ENCODE measurements at places on chromosomes 5 and 9.
A peak's percentile ranks its signal among the peaks of the same experiment; 100 is the strongest.

DNA sequence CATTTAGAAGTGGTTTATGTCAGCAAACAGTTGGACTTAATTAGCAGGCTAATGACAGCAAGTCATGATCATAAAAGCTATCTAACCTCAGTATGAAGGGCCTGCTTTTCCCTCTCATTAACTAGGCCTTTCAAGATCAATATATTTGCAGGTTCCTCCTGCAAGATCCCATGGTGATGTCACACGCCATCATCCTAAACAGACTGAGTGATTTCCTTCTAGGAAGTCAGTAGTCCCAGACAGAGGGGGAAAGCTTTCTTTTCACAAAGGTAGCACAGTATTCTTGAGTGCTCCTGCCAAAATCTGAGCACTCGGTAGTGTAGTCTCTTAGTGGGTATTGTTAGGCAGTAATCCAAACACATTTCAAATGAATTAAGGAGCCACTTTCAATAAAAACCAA, 52.5 kb downstream of the UIMC1 start:
- DNase-seq = no peak

DNA sequence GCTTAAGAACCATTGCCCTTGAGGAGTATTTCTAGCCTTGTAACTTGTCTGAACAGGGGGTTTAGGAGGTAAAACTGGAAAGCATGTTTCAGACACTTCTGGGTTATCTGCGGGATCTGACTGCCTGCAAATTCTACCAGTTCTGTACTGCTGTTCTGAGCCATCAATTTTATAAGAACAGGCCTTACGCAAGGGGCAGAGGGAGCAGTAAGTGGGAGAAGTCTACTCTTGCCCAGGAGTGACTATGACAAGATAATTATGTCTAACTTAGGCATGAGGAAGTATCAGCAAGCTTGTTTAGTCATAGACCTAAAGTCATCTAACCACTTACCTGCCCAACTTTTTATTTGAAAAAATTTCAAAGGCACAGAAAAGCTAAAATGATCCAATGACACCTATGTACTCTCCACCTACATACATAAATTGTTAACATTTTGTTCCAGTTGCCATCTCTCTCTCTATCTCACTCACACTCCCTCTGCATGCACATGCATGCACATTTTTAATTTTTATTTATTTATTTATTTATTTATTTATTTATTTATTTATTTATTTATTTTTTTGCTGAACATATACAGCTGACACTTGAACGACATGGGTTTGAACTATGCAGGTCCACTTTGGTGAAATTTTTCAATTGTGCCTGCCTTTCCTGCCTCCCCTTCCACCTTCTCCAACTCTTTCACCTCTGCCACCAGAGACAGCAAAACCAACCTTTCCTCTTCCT, 18.4 kb upstream of the DEPDC1B start:
- DNase-seq = no peak

- no peak for DNase-seq
Observed at GRCh38 chr5:137833463-137833862, 34.2 kb upstream of the MYOT start.

DNA sequence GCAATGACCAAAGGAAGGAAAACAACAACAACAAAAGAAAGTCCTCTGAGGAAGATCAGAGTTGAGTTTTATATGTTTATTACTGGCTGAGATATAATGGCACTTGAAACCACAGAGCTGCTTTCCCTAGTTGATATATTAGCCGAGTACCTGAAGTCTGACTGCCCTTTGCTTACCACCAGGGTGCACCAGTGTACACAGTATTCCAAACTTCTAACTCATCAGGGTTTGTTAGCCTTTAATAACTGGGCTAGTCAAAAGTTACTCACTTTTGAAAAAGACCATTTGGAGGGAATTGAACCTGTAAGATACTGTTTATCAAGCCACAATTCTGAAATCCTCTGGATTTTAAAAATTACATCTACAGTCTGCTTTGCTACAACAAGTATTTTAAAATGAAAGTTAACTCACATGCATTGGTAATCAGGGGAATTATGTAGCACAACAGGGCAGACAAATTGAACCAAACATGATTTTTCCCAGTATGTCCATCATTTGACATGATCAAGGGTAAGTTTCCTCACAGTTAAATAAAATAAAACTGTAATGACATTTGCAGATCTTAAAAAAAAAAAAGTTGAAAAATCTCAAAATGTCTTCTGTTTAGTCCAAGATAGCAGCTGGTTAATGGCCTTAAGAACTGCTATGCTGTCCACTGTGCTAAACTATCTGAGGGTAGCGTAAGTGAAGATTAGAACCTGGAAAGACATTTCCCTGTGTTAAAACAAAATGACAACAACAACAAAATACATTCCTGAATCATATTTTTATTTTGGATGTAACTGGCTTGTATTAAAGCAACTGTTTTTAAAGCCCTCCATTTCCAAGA, 57.3 kb upstream of the C6 start:
- DNase-seq = no peak

- no peak for DNase-seq
Observed at GRCh38 chr5:37971483-37972024, 131.7 kb upstream of the GDNF start.

DNA sequence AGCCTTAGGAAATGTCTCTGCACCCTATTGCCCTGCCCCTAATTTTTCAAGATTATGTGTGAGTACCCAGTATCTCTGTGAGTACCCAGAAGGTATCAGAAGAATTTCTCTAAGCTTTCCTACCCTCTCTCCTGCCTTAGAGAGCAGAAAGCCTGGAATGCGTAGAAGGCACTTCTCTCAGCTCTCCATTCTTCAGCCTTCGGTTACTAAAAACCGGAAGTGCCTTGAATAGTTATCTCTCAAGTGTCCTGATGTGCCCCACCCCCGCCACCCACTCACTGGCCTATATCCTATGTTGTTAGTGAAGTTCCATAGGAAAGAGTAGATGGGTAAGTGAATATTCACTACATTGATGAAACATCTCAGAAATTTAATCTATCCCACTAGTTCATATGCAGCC, 210.7 kb upstream of the CDH10 start:
- no peak for DNase-seq

DNA sequence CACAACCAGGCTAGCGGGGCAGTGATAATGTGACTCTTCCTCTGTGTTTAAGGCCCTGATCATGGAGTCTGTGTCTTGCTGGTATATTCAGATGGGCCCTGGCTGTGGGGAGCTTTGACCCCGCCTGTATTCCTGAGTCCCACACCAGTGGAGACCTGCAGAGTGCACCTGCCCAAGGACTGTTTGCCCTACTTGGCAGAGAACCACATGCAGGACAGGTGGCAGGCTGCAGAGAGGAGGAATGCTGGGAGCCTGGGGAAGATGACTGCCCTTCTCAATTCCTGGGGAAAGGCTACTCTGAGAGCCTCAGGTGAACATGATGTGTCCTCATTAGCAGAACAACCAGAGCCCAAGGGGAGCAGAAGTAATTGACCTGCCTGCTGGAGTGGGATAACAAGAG, 36.2 kb downstream of the IARS1 start:
- no peak for DNase-seq

GRCh38 chr5:2005101-2006041, 122.6 kb upstream of the IRX4 start:
- DNase-seq = no peak

GRCh38 chr5:57828221-57828620, 345.6 kb upstream of the ACTBL2 start:
- DNase-seq = no peak

GRCh38 chr5:177496070-177496726, 1.2 kb downstream of the PDLIM7 start:
- DNase-seq = no peak

DNA sequence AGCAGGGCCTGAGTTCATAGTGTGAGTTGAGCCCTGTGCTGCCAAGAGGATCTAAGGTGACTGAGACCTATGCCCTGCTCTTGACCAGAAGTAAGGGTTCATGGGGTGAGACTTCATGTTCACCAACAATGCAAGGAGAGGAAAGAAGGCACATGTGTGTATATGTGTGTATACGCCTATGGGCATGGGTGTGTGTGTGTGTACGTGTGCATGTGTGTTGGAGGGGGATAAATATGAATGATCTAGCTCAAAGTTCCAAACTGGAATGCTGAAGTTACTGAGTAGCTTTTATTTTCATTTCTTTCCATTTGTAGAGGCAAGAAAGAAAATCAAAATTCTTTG, 25.6 kb upstream of the HAND1 start:
- no peak for DNase-seq

DNA sequence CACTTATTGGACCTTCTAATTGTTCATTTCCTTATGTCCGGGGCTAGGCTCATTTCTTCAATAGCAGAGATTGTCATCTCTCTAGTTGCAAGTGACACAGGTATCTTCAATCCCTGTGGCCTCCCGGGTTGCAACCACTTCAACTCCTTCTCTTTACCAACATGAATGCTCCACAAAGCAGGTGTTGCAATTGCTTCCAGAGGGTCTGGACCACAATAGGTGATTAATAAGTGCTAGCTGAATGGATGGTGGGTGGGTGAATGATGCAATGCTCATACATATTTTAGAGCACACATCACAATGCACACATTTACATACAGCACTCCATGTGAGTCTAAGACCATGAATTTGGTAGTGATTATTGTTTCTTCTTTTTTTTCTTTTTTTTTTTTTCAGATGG, 2.6 kb downstream of the CEMIP2 start:
- no peak for DNase-seq

- no peak for DNase-seq
Observed at GRCh38 chr5:180850434-180851078, 10.5 kb downstream of the ZFP62 start.

GRCh38 chr9:1837453-1838084, 177.6 kb upstream of the SMARCA2 start:
- no peak for DNase-seq

GRCh38 chr5:96579711-96580110, 82.5 kb upstream of the CAST start:
- no peak for DNase-seq

- no peak for DNase-seq
Observed at GRCh38 chr5:103962023-103962422, 399.4 kb upstream of the NUDT12 start.

DNA sequence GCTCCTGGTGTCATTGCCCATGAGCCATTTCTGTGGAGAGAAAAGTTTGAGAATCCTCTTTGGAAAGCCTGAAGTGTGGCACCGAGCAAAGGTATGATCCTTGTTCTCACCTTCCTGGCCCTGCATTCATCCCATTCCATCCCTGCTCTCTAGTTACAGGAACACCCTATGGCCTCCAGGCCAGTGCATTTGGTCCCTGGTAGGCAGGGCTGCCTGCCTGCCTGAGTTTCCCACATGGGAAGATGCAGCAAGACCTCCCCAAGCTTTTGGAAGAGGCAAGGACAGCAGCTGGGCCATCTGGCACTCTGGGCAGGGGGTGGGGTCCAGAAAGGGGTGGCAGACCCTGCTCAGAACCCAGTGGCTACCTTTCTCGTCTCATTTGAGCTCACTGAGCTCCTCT, 24.5 kb downstream of the IGIP start:
- no peak for DNase-seq

GRCh38 chr9:76905791-76906646, at the start of gene PRUNE2:
TSS of gene PRUNE2 (minus strand) at chr9:76906114. CDS start at chr9:76905963, 151 bp downstream.
- DNase-seq = peak; percentile 31

GRCh38 chr9:122468735-122469134, 9.0 kb downstream of the OR1J1 start:
- no peak for DNase-seq

- no peak for DNase-seq
Observed at GRCh38 chr9:134500931-134501760, 140.5 kb upstream of the COL5A1 start.

GRCh38 chr5:11905206-11905605, 960 bp upstream of the CTNND2 start:
- DNase-seq = no peak

DNA sequence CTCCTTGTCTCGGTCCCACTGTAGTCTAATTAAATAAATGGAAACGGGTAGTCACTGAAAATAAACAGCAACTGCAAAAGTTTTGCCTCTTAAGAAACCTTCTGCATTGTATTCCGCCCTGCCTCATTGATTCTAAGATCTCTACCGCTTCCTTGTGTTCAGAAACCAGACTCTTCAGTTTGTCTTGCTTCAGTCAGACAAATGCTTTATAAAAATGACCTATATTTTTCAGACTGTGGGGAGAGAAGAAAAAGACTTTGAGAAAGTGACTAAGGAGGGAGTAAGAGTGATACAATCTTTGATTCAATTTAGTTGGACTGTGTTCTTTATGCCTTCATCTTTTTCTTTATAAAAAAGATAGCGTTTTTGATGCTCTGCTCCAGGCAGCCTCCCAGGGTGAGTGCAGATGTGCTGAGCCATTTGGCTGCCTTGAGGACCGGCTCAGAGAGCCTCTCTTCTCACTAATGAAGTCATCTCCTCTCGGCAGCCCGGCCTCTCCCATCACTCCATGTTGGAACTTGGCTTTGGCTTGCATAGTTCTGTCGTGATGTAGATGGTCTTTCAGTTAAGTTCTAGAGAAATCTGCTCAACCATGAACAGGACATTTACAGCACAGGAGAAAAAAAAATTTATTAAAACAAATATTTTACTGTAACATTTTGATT, 4.0 kb upstream of the VCAN start:
- no peak for DNase-seq

DNA sequence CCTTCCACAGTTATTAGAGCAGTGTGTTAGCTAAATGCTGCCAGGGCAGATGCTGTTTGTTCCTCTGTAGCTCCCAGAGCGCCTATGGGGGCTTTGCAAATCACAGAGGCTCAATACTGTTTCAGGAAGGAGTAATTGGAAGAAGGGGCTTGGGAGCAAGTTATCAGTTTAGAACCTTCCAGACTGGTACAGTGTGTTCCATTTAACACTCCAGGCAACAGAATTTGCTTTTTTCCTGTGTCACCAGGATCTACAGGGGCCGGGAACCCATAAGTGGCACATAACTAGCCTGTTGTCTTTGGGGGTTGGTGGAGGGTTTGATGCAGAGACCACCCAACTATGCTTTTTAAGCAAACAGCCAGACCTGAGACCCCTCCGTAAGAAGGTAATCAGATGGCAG, 307.3 kb upstream of the KCNN2 start:
- DNase-seq = no peak

GRCh38 chr5:171055875-171056454, 194.1 kb downstream of the RANBP17 start:
- DNase-seq = no peak

GRCh38 chr5:76425928-76426804, 23.1 kb downstream of the IQGAP2 start:
- no peak for DNase-seq
